ENCODE measurements at places on chromosomes 11 and 22.

GRCh38 chr22:37300551-37301017 lies 18.3 kb downstream of the CYTH4 start:
- DNase-seq, result peak; percentile 70

- no peak for DNase-seq
These were observed 28.1 kb downstream of the RTN3 start for GRCh38 chr11:63709336-63709884.

GRCh38 chr11:65552388-65552951 lies 5.7 kb downstream of the LTBP3 start:
- DNase-seq, result peak; percentile 59

DNA sequence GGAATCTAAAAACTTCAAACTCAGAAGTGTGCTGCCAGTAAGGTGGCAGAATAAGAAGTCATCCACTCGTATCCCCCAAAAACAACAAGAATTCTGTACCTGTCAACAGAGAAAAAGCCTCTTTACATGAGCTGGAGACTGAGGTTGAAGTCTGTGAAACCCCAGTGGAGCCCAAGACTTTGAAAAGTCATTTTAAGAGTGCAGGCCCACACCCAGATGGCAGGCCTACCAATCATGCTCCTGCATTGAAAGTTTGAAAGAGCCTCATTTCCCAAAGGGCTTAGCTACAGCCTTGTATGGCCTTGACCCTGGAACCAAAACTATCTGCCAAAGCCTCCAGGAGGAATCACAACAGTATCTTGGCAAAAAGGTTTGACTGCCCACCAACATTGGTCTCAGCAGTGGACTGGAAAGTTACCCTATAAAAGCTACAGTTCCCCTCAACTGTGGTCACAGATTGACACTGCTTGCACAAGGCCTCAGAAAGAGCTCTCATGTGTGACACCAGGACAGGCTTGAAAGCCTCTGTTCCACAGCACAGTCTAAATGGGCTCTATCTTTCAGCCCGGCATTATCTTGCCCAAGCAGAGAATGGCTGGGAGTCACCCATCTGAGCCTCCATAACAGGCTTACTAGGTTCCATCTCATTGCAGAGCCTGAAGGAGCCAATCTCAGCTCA lies 47.7 kb downstream of the SLC22A9 start:
- no peak for DNase-seq

DNA sequence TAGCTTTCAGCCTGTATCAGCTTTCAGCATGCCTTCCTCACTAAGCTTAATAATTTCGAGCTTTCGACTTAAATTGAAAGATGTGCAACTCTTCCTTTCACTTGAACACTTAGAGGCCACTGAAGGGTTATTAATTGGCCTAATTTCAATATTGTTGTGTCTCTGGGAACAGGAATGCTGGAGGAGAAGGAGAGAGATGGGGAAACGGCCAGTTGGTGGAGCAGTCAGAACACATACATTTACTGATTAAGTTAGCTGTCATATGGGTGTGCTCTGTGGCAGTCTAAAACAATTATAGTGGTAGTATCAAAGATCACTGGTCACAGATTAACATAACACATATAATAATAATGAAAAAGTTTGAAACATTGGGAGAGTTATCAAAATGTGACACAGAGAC lies 106.2 kb downstream of the LRRC32 start:
- no peak for DNase-seq

DNA sequence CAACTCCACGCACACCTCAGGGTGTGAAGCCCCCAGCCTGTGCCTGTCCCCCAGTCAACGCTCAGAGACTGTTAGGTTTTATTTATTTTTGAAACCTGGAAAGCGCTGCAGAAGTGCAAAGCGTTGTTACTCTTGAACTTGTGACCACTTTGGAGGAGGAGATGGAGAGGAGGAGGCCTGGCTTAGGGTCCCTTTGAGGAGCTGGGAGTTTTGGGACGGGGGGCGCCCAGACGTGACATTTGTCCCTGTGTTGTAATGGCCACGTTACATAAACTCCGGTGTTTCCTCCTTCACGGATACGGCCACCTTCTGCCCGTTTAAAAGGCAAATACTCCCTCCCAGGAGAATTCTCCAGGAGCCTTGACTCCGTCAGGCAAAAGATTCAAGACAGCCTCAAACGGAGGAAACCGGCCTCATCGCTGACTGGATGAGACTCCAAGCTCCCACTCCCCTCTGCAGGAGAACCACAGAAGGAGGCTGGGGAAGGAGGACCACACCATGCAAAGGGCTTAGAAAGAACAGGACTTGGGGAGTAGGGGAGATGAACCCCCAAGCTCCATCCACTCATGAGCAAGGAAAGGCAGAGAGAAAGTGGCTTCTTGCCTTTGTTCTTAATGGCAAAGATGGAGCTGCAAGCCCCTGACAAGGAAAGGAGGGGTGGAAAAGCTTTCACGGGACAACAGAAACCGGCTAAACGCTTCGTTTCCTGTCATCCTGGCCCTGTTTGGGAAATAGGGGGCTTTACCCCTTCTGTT lies 630 bp downstream of the PIK3IP1 start:
- DNase-seq, result no peak

DNA sequence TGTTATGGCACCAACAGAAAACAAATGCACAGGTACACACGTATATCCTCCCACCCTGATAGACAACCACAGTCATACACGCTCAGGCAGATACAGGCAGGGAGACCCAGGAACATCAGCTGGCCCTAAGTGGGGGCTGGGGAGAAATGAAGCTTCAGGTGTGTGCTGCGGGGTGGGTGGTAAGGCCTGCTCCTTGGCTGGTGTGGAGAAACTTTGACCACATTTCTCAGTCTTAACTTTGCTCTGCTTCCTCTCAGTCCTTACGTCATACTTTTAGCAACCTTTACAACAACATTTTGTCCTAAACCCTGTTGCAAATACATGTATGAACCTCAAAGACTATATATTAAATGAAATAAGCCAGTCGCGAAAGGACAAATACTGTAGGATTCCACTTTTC lies 6.7 kb upstream of the ANAPC15 start:
- DNase-seq, result no peak

DNA sequence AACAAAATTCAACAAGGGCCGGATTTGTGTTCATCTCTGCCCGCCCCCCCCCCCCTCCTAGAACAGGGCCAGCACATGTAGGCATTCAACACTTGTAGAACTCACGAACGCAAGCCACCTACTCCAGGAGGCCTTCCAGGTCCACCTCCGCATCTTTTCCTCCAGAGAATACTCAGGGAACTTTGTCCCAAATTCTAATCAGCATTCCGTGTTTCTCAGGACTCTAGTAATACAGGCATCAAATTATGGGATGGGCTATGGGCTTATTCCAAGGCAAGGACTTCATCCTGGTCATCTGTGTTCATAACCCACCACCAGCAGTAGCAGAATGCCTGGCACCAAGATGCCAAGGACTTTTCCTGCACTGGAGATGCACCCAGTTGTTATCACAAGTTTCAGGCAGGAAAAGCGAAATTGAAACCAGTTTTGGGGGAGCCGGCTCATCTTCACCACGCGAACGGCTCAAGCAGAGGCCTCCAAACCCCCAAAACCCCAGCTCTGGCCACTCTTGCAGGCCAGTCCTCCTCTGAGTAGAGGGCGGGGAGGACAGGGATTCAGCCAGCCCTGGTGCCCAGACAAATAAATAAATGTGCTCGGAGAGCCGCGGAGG lies 462 bp downstream of the UBE2L6 start:
- peak; percentile 65 for DNase-seq

GRCh38 chr11:43545610-43546009 lies 134.9 kb upstream of the HSD17B12 start:
- DNase-seq, result no peak

GRCh38 chr22:41805639-41806038 lies 5.2 kb downstream of the CCDC134 start:
- DNase-seq, result no peak

GRCh38 chr22:24426851-24427499 lies 424 bp upstream of the ADORA2A start:
- no peak for DNase-seq

- no peak for DNase-seq
These were observed 7.6 kb upstream of the POU2AF1 start for GRCh38 chr11:111386611-111387150.

- DNase-seq, result peak; percentile 48
These were observed at the start of gene SORL1 for GRCh38 chr11:121451986-121452608. SORL1 (plus strand) TSS chr11:121452314; CDS start chr11:121452332, 18 bp downstream.

DNA sequence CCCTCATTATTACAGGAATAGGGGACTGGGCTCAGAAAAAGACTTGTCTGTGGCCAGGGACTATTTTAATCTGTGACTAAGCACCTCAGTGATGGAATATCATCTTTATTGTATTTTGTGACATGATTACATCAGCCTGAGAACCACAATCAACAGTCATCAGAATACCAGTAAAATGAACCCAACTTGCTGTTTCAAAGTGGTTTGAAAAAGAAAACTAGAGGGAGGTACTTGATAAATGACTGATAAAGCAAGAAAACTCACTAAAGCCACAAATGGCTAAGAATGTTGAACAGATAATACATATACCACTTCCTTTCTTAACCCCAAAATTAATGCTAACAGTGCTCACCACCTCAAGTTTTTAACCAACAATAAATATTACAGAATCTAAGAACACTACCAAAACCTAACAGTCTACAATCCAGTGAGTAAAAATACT lies 155.7 kb downstream of the ATG16L2 start:
- DNase-seq, result peak; percentile 77

GRCh38 chr22:49676783-49677494 lies 150.7 kb downstream of the BRD1 start:
- DNase-seq, result no peak

- DNase-seq, result no peak
These were observed 19.1 kb upstream of the SLC22A25 start for GRCh38 chr11:63262547-63262946.

DNA sequence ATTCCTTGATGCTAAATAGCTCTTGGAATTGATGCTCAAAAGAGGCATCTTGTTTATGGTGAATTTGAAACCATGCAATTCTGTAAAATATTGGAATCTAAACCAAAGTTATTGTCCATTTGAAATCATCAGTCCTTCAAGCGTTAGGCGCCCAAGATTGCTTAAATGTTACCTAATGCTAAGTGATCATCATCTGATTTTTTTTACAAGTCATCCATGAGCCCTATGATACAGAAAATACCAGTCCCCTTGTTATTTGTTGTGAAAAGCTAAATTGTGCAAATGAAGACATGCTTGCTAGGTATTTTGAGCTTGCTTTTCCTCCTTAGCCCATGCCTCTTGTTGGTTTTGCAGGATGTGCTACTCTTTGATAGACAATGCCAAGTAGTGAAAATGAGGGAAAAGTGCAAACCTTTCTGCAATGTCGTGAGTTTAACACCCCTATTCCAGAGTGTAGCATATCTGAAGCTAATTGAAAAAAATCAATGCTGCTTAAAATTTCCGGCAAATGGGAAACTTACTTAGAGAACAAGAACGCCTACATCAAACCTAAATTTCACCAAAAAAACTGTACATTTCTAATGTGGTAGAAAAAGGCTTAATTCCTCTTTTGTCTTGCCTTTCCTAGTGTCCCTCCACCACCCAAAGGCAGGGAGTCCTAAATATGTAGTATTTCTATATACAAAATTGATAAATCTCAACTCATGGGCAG lies 1.9 kb downstream of the GRK3 start:
- DNase-seq, result peak; percentile 63

DNA sequence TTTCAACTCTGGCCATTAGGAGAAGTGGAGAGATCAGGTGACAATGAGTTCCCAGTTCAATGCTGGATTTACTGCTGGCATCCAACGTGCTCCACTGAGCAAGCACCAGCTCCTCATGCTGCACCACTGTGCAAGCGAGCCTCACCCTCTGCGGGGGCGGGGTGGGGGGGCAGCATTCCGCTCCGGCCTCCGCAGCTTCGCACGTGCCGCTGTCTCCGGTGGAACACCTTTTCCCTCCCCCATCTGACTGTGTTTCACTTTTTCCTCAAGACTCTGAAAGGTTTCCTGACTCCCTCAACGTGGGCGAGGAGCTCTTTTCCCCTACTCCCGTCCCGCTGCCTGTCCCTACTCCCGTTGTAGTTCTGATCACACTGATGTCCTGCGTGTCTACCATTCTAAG lies 835 bp upstream of the RHOD start:
- DNase-seq, result no peak

DNA sequence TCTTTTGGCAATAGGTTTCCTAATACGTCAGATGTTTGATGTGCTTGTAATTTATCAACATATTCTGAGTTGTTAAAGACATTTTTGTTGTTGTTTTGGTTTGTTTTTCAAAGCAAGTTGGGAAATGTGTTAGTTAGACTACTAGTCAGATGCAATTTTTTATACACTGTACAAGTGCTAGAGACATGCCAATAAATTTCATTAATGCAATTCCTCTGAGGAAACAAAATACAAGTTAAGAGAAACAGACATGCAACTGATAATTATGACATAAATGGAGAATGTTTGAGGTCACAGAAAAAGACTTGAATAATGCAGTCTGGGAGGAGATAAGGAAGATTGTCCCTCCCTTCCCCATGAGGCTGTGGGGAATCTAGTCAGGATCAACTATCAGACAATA lies 5.9 kb downstream of the OR51T1 start:
- DNase-seq, result no peak

DNA sequence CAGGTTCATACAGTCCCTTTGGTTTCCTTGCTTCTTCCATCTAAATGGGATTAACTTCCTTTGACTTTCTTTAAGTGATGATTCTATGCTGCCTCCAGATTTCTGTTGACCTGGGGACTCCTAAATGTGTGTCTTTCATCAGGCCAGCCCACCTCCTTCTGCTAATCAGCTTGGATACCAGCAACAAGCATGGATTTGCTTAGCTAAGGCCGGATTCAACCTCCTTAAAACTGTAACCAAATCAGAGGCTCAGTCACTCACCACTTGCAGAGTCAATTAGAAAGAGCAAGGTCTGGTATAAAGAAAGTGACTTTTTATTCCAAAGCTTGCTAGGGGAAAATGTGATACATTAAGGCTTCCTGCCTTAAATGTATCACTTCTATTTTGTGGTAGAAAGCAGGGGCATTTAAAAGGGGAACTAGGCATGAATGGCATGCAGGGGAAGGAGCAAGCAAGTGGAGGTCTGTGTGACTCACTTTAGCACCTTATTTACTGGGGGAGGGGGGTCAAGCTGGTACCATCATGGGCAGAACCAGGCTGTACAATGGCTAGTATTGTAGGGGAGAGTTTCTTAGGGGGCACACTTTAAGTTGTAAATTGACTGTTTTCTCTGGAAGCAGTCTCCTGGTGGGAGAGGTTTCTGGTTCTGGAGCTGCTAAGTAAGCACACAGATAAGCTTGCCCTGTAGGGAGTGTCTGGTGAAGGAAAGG lies 239.0 kb upstream of the PDGFD start:
- no peak for DNase-seq

GRCh38 chr11:126515501-126515900 lies 160.0 kb downstream of the ST3GAL4 start:
- DNase-seq, result no peak

DNA sequence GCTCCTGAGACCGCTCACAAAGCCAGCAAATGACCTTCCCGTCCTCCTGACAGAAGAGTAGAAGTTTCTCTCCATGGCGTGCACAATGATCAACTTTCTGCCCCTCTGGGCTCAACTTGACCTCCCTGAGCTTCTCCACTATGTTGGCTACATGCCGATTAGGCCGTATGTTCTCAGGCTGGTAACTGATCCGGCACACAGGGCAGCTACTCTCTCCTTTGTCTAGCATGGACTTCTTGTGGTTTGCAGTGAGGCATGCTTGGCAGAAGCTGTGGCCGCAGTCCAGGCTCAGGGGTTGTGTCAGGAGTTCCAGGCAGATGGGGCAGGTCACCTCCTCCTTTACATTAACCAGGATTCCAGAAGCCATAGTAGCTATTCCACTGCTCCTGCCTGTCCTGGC lies 5.1 kb downstream of the TRIM5 start:
- DNase-seq, result no peak
